ENCODE measurements at places on chromosomes 2 and 18.

GRCh38 chr18:70365361-70365760, 76.5 kb downstream of the SOCS6 start:
- DNase-seq, result no peak

- DNase-seq, result peak; percentile 99
Measured at GRCh38 chr18:59957957-59958356, 58.2 kb downstream of the PMAIP1 start.

DNA sequence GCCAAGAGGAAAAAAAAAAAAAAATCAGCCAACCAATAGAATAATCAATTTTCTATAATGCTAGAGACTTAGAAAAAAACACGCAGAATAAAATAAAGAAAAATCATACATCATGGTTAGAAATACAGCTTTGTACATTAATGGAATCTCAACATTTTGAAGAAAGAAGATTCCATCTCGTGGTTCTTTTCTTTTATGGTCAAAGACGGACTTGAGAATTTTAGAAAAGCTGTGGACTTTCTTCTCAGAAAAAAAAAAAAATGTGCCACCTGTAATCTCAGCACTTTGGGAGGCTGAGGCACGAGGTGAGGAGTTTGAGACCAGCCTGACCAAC, 41.8 kb upstream of the ATIC start:
- DNase-seq, result no peak

DNA sequence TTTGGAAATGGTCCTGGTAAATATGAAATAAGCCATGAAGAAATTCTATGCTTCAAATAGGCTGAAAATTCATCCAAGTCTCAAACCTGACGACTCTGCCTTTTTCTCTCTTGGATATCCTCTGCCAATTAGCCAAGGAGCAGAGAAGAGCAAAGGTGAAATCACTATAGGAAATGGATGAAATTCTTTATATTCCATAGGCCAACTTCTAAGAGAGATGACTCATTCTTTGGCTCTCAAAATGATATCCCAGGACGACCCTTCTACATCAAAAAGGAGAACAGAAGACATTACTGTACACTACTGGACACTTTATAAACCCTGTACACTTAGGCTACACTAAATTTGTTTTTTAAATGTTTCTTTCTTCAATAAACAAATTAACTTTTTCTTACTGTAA, 22.7 kb downstream of the PDE1A start:
- DNase-seq, result no peak

DNA sequence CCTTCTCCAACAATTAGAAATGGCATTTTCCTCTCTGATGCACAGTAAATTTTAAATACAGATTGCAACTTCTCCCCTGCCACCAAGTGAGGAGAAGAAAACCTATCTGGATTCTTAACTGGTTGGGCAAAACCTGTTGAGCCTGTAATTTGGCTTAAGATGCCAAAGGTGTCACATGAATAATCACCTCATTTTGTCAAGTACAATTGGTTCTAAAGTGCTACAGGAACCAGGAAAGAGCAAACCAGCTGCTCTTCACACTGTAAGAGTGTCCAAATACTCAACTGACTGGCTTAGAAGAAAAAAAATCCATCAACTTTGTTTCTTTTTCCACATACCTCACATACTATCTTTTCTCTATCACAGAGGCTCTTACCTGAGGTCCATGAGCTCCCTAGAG, 35.4 kb downstream of the NPC1 start:
- no peak for DNase-seq

DNA sequence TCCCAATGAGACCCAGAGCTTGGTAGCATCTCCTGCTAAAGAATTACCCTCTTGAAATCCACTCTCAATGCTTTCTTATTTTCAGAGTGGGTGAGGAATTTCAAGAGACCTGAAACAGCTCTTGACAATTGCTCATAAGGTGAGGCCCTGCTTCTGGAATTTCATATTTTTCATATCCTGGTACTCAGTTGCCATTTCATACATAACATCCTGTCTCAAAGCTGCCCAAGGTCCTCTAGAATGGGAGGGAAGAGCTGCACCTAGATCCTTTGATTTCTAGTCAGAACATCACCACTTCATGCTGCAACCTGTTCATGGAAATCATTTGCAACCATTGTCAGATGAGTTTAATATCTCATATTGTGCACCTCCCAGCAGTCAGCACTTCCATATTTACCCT, 404.8 kb upstream of the GALNT5 start:
- no peak for DNase-seq

DNA sequence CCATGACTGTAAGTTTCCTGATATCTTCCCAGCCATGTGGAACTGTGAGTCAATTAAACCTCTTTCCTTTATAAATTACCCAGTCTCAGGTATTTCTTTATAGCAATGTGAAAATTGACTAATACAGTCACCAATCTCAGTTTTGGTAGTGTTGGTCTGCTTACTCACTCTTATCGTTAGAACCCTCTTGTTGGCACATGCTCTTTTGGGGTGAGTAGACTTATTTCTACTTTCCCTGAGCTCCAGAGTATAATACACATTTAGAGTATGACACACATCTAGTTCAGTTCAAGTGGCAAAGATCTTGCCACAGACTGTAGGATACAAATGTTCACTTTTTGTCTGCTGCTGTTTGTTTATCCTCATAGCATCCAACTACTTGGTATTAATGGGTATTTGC, 347.5 kb upstream of the CELF4 start:
- no peak for DNase-seq
